NCI-H1436 treated with DMSO at 0.1 percent for 48 hours (cell line): ENCODE measurements at places on chromosomes 3 and 15.

- no peak for DNase-seq
Observed at GRCh38 chr3:59818919-59819300, 769.1 kb upstream of the CFAP20DC start.

GRCh38 chr15:37016231-37016630, 84.1 kb downstream of the MEIS2 start:
- DNase-seq, result no peak

DNA sequence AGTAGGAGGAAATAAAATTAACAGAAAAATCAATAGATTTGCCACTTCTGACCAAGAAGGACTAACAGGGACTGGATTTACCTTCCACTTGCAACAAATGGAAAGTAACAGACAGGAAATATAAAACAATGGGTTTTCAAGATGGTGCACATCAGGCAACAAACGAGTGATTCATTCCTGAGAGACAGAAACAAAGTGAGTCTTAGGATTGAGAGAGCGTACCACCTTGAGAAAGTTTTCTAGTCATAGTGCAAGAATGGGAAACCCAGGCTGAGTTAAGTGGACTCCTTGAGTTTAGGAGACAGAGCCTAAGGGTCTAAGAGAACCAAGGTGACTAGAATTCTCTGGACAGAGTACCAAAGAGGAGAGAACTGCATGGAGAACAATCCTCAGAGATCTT, 101.7 kb downstream of the PPP2R3A start:
- DNase-seq, result no peak

DNA sequence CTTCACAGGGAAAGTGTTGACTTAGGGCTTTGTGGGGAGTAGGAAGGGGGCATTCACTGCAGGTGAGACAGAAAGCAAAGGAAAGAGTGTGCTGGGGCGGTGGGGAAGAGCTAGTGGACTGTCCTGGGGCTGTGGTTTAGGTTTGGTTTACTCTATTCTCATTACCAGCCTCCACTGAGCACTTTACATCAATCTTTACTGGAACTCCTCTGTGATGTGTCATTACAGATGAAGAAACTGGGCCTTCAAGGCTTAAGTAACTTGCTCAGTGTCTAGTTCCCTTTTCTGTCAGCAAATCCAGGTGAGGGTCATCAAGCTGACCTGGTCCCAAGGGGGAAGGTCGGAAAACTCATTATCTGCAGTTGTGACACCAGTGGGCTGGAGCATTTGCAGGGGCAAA, 120.2 kb upstream of the PFN2 start:
- no peak for DNase-seq

DNA sequence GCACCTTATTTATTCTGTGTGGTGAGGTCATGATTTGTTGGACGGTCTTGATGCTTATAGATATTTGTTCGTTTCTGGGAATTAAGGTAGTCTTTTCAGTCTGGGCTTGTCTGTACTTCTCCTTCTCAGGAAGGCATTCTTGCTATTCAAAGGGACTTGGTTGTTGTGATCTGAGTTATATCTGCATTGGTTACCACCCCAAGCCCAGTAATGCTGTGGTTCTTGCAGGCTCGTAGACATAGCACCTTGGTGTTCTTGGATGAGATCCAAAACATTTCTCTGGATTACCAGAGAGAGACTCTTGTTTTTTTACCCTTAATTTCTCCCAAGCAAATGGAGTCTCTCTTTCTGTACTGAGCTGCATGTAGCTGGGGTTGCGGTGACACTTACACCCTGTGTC, 128.0 kb upstream of the CBLB start:
- DNase-seq, result no peak

DNA sequence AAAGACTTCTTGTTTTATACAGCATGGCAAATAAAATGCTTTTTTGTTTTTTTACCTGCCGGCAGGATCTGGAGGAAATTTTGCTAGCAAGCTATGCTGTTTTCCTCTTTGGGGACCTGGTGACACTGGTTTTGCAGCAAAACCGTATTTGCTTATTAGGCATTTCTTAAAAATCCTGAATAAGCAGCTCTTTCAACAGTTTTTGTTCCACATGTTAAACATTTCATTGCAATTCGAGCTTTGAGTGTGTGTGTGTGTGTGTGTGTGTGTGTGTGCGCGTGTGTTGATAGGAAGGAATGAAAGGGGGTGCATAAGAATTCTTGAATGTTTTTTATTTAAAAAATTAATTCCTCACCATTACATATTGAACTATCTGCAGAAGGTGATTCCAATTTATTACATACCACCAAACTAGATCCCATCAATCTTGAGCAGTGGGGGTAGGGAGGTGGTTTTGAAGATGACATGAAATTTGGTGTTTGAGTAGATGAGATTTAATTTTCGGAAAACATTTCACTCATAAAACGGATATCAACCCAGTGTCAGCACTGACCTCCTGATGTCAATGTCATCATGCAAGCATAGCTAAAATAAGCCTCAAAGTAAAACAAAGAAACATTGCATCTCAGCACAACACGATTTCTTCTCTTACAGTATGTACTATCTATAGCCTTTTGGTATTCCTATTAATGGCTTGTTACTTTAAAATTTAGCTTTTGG, 17.3 kb downstream of the ZBTB38 start:
- DNase-seq, result no peak

GRCh38 chr3:184320104-184320445, 5.7 kb downstream of the EIF4G1 start:
- DNase-seq, result peak; percentile 44

- DNase-seq, result no peak
Observed at GRCh38 chr3:4222574-4223175, 80.5 kb upstream of the SETMAR start.

DNA sequence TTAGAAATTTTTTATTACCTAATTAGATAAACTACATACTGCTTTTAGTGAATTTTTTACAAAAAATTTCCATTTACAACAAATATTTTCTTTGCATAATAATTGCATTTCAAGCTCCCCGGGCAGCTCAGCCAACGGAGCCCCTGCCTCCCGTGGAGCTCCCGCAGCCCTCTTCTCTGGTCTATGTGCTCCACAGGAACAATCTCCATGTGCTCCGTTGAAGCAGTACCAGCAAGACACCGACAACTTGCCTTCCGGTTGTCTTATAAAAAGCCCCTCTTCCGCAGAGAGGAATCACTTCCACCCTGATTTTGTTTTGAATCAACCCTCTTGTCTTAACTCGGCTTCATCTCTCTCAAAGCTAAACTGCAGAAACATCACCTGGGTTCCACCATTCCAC, 46.9 kb upstream of the CHD2 start:
- DNase-seq, result no peak

- DNase-seq, result no peak
Observed at GRCh38 chr15:93159930-93160329, 70.9 kb upstream of the RGMA start.

- DNase-seq, result no peak
Observed at GRCh38 chr3:126880901-126881300, 102.0 kb upstream of the PLXNA1 start.

DNA sequence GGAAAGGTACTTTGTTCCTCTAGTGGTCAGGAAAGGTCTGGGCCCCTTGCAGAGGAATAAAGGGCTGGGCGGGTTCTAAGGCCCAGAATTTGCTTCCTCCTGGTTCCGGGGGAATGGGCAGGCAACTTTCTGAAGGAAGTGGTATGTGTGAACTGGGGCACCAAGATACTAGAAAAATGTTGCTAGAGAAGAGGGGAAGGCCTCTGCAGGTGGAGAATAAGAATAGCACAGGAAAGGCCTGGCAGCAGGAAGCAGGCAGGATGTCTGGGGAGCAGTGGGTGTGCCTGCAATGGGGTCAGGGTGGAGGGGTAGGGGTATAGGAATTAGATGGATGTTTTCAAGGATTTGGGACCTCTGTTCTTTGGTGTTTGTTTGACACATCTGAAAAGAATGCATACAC, 2.0 kb downstream of the SLC22A13 start:
- no peak for DNase-seq

DNA sequence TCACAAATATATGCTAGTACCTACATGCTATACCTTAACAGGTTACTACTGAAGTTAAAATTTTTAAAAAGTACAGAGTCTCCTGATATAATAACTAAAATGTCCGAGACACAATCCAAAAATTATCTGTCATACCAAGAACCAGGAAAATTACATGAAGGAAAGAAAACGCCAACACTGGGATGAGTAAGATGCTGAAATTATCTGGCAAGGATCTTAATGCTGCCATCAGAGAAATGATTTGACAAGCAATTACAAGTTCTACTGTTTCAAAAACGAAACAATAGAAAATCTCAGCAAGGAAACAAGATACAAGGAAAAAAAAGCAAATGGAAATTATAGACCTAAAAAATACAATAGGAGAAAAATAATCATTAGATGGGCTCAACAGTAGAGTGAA, 92.5 kb downstream of the UBE3A start:
- DNase-seq, result no peak

DNA sequence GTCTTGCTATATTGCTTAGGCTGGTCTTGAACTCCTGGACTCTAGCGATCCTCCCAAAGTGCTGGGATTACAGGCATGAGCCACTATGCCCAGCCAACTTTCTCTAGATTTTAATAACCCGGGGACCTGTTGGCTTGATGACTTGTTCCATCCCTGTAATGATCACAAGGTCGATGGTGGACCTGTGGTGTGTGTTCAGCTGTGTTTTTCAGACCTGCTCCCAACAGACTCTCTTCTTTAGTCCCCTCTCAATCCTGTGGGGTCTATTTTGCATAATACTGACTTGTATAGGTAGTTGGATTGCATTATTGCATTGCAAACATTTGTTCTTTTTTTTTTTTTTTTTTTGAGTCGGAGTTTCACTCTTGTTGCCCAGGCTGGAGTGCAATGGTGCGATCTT, 1.9 kb downstream of the MAP2K1 start:
- no peak for DNase-seq

- DNase-seq, result no peak
Observed at GRCh38 chr15:51285399-51285798, 53.0 kb downstream of the CYP19A1 start.

DNA sequence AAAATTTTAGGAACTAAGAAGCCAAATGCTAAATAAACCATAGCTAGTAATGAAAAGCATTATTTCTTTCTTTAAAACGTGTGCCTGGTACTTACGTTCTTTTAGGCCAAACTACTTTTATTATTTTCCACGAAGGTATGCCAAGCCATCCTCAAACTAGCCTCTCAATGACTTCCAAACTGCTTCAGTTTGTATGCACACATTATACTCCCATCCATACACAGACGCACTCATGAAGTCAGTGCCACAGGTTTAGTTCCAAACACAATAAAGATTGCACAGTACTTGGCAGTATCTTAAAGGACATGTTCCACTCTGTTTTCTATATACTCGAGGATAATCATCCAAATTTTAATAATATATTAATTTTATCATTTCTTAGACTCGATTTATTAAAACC, 609.2 kb upstream of the ZNF385D start:
- DNase-seq, result no peak

DNA sequence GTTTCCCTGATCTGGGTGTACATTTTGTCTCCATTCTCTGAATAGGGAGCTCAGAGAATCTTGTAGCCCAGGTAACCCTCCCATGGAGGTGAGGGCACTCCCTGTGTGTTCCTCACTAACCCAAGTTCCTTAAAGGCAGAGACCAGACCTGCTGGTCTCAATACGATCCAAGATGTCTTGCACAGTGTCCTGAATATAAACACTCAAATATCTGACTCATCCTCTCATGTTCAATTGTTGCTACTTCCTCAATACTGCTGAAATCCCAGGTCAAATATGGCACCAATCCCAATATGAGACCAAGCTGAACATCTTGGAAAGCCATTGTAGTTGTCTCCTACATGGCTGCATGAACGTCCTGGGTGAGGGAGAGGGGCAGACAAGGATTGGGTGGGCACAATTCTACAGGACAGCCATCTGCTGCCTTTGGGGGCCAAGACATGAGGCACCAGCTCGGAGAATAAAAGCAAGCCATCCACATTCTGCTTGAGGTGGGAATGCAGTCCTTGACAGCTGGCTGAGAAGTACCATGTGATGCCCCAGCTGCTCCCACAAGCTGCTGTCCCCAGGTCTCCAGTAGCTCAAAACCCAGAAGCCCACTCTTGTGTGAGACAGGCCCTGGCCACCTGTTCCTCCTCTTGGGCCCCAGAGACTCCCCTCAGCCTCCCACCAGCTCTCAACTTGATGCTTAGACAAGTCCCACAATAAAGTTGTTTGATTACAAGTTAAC, 18.2 kb downstream of the TBC1D2B start:
- no peak for DNase-seq

GRCh38 chr3:17518189-17519059, 224.0 kb downstream of the TBC1D5 start:
- no peak for DNase-seq

GRCh38 chr15:40930430-40931299, 1.5 kb downstream of the DLL4 start:
- no peak for DNase-seq

- DNase-seq, result no peak
Observed at GRCh38 chr3:54476891-54477290, 354.5 kb downstream of the CACNA2D3 start.

- DNase-seq, result no peak
Observed at GRCh38 chr15:101501703-101502373, 12.3 kb upstream of the PCSK6 start.

DNA sequence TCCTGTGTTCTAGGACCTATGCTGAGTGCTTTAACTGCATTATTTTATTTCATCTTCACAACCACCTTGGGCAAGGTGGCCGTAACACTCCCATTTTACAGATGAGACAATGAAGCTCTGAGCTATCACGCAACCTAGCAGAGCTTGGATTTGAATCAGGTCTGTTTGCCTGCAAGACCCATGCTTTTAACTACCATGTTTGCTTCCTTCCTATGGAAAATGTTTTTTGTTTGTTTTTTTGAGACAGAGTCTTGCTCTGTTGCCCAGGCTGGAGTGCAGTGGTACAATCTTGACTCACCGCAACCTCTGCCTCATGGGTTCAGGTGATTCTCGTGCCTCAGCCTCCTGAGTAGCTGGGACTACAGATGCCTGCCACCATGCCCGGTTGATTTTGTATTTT, 24.7 kb upstream of the HERC1 start:
- no peak for DNase-seq

DNA sequence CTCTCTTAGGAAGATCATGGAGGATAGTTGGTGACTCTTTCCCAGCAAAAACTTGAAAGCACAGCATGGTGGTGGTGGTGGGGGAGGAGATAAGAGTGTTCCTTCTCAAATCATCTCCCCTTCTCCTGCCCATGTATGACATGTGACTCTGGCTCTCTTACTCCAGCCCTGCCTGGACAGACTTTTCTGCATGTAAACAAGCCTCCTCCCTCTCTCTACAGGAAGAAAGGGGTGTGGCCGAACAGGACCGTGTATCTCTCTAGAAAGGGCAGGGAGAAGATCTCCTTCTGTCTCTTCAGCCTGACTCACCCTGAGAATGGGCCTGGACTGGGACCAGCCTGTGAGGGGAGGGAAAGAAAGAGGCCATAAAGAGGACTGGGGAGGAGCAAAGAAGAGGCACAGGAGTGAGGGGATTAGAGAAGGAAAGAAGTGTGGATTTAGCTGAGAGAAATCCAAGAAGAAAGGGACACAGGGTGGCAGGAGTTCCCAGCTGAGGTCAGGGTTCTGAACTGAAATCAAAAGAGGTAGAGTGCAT, 1.5 kb downstream of the CELF6 start:
- DNase-seq, result no peak

- DNase-seq, result no peak
Observed at GRCh38 chr3:57731311-57731710, 24.8 kb upstream of the SLMAP start.
